ENCODE measurements at places on chromosomes 7 and 10. TPM values are rescaled to one million over a fixed set of nuclear protein-coding genes. Genes with fewer than 3 reads are reported as not detected.

Gene EVX1
- not detected for total RNA-seq

Gene ODAD2
- total RNA-seq: 0.28 TPM

Gene FAM241B
- total RNA-seq: 4.1 TPM

Gene TRIM73
- 2.1 TPM for total RNA-seq

Gene PPP3CB
- total RNA-seq: 35.8 TPM

Gene PRSS1
- not detected for total RNA-seq

Gene PFKP
- total RNA-seq: 107 TPM

Gene NACAD
- 0.43 TPM for total RNA-seq

Gene DNAH11
- total RNA-seq: 7.3 TPM

Gene ZNF727
- total RNA-seq: 0.64 TPM

Gene DNA2
- total RNA-seq: 5.1 TPM

Gene OR2A5
- not detected for total RNA-seq

Gene ICA1
- 10.6 TPM for total RNA-seq

Gene AMZ1
- not detected for total RNA-seq

Gene JAKMIP3
- not detected for total RNA-seq

Gene C10orf105
- not detected for total RNA-seq

Gene CYP2C19
- 0.50 TPM for total RNA-seq

Gene RSPH10B2
- 0.34 TPM for total RNA-seq

Gene OR9A2
- total RNA-seq: not detected

Gene DDC
- not detected for total RNA-seq

Gene NUTM2E
- total RNA-seq: 0.21 TPM

Gene ERCC6
- total RNA-seq: 22.9 TPM

Gene NEURL1
- 1.6 TPM for total RNA-seq

Gene DLX6
- 0.34 TPM for total RNA-seq

Gene KIFBP
- total RNA-seq: 34.8 TPM

Gene CTTNBP2
- total RNA-seq: 0.34 TPM

Gene CDK1
- total RNA-seq: 0.85 TPM

Gene SLC35G1
- 3.1 TPM for total RNA-seq

Gene LIPK
- total RNA-seq: 0.21 TPM

Gene HOXA1
- 0.07 TPM for total RNA-seq

Gene COL13A1
- total RNA-seq: under 0.01 TPM

Gene CCDC7
- total RNA-seq: 4.0 TPM

Gene SPDYE1
- total RNA-seq: not detected

Gene CRHR2
- not detected for total RNA-seq

Gene SNX10
- 1.0 TPM for total RNA-seq

Gene TBC1D12
- 11.2 TPM for total RNA-seq

Gene SPACDR
- total RNA-seq: 0.34 TPM

Gene CRYGN
- total RNA-seq: 0.14 TPM

Gene EN2
- total RNA-seq: under 0.01 TPM

Gene PHTF2
- total RNA-seq: 10.6 TPM

Gene POLR2J
- total RNA-seq: 37.6 TPM

Gene GPR85
- 3.6 TPM for total RNA-seq

Gene DPP6
- total RNA-seq: not detected

All from nasal cavity respiratory epithelium epithelial cell of viscerocranial mucosa (primary cell).